ENCODE measurements at places on chromosomes 2 and 18.

DNA sequence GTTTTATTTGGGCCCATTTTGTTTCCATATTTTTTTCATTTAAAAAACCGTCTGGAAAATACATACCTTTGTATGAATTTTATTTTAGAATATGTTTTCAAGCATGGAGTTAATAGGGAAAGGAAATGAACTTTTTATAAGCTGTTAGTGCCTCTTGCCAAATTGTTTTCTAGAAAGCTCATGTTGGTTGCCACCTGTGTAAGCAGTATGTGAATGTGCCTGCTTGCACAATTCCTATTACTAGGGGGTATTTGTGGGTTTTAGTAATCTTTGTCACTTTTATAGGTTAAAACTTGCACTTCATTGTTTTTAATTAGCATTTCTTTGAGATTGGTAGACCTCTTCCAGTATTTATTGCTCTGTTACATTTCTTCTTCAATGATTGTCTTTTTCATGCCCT is 107.3 kb downstream of the TANC1 start:
- DNase-seq = no peak

DNA sequence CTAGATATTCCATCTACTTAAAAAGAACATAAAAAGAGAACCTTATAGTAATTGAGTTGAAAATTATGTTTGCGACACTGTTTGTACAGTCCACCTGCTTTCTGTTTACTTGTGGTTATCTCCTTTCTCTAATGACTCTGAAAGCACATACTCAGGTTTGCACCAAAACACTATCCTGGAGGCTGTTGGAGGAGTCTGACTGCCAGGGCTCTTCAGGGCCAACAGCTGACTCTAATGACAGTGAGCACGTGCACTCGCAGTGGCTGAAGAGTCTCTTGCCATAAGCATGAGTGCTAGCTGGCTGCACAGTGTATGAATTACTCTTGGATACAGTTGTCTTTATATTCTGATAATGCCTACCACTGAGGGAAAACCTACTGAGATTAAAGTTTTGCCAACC is 16.7 kb upstream of the GLS start:
- DNase-seq = peak; percentile 76

- DNase-seq = no peak
These were observed 240.0 kb upstream of the NT5C1B start for GRCh38 chr2:18829251-18829902.

- no peak for DNase-seq
These were observed 83.8 kb upstream of the CCDC150 start for GRCh38 chr2:196555726-196556125.

GRCh38 chr2:230246206-230246605 is 20.7 kb downstream of the SP140 start:
- no peak for DNase-seq

- no peak for DNase-seq
These were observed 88.5 kb upstream of the SH3BP4 start for GRCh38 chr2:234863043-234863934.
